Effector CD4-positive, alpha-beta T cell (primary cell): ENCODE measurements at places on chromosomes 3 and 15.
A peak's percentile ranks its signal among the peaks of the same experiment; 100 is the strongest.

- no peak for DNase-seq
Observed at GRCh38 chr15:81311752-81312464, 12.0 kb downstream of the STARD5 start.

DNA sequence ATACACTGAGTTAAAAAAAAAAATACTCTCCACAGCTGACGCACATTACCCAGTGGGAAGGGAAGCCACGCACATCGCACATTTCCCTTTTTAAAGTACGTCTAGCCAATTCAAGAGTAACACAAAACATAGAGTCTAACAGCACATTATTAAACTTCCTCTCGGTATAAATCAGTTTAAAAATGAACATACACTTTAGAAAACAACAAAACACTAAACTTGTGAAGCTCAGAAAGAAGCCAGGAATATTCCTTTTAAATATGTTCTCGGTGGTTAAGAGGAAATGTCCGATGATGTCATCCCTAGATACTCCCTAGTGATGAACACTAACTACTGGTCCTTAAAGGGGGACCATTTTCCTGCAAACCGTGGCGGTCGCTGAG is 721 bp downstream of the MYEF2 start:
- DNase-seq: no peak

GRCh38 chr3:165755571-165755970 is 81.7 kb downstream of the BCHE start:
- DNase-seq: no peak

DNA sequence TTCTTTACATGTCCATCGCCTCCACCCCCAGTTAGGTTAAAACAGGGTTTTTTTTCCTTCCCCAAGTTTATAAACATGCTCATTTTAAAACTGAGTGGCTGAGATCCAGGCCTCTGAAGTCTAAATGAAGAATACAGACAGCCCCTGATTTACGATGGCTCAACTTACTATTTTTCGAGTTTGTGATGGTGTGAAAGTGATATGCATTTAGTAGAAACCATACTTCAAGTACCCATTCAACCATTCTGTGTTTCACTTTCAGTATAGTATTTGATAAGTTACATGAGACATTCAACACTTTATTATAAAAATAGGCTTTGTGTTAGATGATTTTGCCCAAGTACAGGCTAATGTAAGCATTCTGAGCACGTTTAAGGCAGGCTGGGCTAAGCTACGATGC is 30.5 kb upstream of the GNB5 start:
- DNase-seq: no peak

DNA sequence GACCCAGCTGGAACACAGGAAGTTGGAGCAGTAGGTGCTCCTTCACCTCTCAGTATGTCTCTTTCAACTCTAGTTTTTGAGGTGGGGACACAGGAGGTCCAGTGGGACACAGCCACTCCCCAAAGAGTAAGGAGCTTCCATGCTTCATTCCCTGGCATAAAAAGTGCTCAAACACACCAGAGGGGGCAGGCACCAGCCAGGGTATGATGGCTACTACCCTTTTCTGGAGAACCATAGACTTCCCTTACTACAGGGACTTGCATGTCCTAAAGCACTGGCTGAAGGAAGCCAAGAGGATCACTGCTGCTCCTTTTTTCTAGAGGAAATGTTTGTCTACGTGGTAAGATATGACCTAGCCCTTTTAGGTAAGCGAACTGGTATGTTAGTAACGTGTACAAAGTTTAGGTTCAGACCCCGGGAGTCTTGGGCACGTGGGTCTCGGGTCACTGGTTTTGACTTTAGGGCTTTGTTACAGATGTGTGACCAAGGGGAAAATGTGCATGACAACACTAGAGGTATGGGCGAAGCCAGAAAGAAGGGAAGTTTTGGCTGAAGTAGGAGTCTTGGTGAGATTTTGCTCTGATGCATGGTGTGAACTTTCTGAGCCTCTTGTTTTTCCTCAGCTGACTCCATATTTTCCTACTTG is 11.9 kb downstream of the IL17RB start:
- no peak for DNase-seq

DNA sequence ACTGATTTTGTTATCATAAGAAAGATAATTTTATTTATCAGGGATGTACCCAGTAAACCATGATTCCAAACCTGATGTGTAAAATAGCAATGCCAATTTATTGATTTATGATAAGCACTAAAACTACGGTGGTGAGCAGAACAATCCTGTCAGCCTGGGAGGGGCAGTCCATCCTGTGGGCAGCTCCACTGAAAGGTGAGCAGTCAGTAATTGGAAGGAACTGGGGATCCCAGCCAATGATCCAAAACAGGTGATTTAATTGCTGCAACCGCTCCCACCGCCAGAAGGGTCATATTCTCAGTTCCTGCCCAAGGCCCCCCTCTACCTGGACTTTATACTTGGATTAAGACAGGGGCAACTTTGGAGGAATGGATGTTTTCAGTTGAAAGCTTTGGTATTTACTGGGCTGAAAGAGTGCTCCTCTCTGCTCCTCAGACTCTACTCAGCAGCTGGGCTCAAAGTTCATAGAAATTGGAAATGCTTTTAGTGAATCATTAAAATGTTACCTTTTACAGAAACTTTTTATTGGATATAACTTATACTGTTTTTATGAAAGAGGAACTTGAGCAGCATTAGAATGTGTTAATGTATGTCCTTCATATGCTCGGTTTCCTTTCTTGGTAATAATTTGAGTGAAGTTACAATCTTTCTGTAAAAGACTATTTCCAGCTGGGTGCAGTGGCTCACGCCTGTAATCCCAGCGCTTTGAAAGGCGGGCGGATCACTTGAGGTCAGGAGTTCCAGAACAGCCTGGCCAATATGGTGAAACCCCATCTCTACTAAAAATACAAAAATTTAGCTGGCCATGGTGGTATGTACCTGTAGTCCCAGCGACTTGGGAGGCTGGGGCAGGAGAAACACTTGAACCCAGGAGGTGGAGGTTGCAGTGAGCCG is 198.6 kb upstream of the IL12A start:
- no peak for DNase-seq

DNA sequence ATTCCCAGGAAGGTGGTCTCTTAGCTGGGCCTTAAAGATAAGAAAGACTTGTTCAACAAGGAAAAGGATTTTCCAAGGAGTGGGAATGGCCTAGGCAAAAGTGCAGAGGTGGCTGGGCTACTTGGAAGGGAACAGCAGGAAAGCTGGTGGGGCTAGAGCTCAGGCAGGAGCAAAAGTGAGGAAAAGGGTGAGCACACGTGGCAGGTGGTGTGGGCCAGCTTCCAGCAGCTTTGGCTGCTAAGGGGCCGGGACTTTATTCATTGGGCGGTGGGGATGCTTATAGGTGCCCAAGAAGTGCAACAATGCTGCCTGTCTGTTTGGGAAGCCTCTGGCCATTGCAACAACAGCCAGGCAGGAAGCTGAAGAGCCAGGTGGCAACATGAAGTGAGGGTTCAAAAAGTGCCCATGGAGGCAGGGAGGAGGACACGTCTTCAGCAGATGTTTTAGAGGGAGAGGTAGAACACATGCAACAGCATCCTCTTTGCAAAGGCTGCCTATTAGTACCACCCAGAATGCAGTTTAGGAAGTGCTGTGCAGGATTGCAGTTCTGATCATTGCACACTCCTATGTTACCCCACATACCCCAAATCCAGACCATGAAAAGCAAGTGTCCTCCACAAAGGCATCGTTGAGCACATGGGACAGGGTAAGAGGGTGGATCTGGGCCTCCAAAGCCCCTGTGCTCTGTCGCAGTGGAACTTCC is 13.8 kb downstream of the ALDH1A3 start:
- no peak for DNase-seq

- DNase-seq: no peak
Observed at GRCh38 chr3:66001626-66002025, 37.1 kb downstream of the MAGI1 start.

- no peak for DNase-seq
Observed at GRCh38 chr3:142929890-142930289, 33.6 kb downstream of the PAQR9 start.

DNA sequence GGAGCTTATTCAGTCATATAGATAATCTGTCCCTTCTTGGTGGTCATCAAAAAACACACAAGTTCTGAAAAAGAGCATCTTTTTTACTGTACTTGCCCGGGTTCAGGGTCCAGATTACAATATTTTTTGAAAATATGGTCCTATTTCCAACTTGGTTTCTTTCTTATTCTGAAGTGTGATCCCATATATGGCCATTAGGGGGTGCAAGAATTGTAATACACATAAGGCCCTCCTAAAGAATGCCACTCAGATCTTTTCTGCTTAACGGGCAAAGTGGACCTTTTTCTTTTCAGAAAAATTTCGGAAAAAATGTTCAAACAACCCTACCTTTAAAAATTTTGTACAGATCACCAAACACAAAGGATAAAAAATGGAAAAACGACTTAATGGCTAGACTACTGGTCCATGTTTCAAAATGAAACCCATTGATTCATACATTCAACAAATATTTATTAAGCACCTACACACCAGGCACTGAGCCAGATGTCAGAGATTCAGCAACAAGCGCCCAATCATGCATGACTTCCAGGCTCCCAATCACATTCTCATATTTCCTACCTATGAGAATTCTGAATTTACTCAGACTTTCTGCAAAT is 102.0 kb upstream of the MYRIP start:
- DNase-seq: no peak

GRCh38 chr3:67804578-67804977 is 150.2 kb upstream of the SUCLG2 start:
- no peak for DNase-seq

- no peak for DNase-seq
Observed at GRCh38 chr3:196298521-196298920, 11.0 kb upstream of the PCYT1A start.

- no peak for DNase-seq
Observed at GRCh38 chr3:37542331-37542730, 319.3 kb upstream of the CTDSPL start.

DNA sequence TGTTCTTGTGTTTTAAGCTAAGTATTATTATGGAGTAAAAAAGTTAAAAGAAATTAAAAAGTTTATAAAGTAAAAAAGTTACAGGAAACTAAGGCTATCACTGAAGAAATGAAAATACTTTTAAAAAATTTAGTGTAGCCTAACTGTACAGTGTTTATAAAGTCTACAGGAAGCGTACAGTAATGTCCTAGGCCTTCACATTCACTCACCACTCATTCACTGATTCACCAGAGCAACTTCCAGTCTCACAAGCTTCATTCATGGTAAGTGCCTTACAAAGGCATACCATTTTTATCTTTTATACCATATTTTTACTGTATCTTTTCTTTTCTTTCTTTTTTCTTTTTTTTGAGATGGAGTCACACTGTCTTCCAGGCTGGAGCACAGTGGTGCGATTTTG is 40.7 kb upstream of the SCN5A start:
- DNase-seq: no peak

- DNase-seq: no peak
Observed at GRCh38 chr15:87570206-87570605, 686.3 kb downstream of the NTRK3 start.

DNA sequence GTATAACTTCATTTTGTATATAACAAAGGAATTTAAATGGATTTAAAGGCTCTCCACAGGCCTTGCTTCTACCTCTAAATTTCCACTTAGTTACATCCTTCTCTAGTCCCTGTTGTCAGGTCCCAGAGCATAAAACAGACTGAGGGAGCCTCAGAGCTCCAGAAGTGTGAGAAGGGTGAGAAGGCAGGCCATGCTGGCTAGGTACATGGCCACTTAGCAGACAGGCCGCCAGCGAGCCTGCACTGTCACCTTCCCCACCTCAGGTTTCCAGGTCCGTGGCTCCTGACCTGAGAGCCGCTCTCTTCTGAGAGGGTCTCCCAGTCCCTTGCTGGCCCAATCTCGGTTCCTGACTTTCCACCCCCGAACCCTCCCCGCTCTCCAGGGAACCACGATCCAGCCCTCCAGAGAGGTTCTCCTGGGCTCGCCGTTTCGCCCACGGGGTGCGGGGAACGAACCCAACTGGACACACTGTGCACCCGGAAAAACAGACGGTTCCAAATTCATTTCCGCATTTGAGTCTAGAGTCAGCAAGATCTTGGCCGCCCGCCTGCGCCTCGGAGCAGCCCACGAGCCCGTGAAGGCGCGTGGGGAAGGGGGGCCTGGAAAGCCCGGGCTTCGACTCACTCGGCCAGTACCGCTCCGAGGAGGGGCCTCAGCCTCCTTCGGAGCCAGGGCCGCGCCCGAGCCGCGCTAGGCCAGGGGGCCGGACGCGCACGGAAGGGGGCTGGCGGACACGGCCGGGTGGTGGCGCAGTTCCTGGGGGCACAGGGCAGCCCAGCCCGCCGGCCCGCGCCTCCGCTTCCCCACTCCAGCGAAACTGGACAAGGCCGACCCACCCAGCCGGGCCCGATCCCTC is 16.7 kb upstream of the SOX2 start:
- no peak for DNase-seq

- no peak for DNase-seq
Observed at GRCh38 chr3:36957862-36958686, 13.2 kb upstream of the TRANK1 start.

- peak; percentile 76 for DNase-seq
Observed at GRCh38 chr15:31327669-31328427, 1.2 kb downstream of the KLF13 start.

DNA sequence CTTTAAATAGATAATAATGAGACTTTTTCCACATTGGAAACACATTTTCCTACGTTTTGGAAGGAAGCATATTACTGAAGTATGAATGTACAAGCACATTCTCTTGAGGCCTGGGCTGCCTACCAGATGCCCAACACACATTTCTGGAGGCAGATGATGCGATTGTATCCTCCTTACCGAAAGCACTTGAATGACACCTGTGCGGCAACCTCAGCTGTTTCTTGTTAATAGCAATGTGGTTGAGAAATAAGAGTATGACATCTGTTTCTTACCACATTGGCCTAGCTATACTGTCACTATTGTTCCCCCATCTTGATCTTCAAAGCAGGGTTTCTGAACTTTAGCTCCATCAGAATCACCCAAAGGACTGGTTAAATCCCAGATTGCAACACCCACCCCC is 84.8 kb downstream of the ARPP21 start:
- DNase-seq: no peak

GRCh38 chr3:13607821-13608597 is 59.1 kb downstream of the FBLN2 start:
- no peak for DNase-seq

GRCh38 chr3:107892955-107893624 is 197.7 kb downstream of the CD47 start:
- DNase-seq: no peak

DNA sequence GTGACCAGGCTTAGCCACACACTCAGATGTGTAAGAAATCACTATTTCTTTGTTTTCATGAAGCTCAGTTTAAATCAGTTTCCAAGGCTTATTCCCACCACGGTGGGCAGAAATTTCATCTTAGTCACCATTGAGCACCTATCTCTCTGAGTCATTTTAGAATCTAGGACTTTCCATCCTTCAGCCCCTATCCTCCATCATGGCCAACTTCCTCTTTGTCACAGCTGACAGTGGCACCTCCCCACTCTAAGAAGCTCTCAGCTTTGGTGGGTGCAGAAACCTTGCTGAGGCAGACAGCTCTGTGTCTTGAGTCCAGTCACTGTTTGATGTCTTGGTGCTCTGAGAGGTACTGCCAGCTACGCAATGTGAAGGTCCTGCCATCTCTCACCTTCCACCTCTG is 32.9 kb downstream of the SNTN start:
- DNase-seq: no peak

- no peak for DNase-seq
Observed at GRCh38 chr3:64954995-64955636, 267.3 kb upstream of the ADAMTS9 start.

- no peak for DNase-seq
Observed at GRCh38 chr15:35309886-35310285, 224.8 kb upstream of the NANOGP8 start.

- peak; percentile 39 for DNase-seq
Observed at GRCh38 chr15:74826364-74826819, at the start of gene CPLX3. CPLX3 (plus strand) TSS chr15:74826627; CDS start chr15:74826704, 77 bp downstream.
